ENCODE measurements at places on chromosomes 12 and 14. TPM values are rescaled to one million over a fixed set of nuclear protein-coding genes. Genes with fewer than 3 reads are reported as not detected.

DNA sequence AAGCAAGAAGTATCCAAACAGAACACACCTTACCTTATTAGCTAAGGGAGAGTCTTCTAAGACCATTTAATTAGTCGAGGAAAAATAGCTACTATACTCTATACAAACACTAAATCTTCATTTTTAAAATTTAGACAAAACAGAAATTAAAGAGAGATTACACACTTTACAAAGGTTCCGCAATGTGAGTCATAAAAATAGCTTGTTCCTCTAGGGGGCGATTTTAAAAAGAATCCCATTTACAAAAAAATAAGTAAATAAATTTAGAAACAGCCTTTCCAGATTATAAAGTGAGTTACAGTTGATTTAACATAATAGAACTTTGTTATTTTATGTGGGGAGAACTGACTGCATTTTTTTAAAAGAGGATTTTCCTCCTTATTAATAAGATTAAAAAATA lies 201.6 kb downstream of the PAX9 start:
- no peak for DNase-seq

DNA sequence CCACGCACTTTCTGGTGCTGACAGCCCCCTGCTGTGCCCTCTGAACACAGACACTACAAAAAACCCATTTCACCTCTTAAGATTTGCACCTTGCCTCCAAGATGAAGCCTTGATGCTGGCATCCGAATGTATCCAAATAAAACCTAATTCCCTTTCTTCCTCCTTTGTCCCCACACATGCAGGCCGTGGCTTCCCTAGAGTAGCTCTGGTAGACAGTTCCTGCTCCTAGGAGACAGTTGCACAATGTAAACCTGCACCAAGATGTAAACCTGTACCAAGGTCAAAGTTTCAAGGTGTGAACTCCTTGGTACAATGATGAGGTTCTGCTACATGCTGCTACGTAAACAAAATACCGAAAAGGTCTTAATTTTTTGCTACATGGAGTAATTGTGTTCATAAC lies 625 bp upstream of the ABHD12B start:
- DNase-seq: no peak

DNA sequence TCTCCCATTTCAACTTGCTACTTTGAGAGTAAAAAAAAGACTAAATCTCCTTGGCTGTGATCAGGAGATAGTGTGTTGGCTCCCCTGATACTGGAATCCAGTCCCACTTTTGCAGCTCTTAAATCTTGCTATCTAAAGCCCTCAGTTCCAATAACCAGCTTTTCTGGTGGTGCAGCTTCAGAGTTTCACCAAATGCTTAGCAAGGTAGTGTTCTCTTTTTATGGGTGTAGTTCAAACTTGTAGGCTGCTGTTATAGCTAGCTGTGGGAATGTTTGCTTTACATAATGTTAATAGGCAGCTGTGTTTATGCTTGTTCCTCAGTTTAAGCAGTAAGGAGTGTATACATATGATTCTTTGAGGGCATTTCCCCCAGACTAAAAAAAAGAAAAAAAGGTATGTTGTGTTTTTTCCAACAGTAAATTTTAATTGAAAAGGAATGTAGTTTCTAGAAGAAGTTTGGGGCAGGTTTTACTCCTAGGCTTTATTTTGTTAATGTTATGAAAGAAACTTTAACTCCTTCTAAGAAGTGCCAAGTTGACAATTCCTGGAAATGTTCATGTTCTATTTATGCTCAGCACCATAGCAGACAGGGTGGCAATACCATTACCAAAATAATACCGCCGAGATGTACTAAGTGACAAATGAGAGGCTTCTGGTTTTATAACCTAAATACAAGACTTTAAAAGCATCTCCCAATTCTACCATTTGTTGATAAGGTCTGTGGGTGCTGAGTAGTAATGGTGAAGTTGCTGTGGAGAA lies 12.1 kb downstream of the CRADD start:
- no peak for DNase-seq

DNA sequence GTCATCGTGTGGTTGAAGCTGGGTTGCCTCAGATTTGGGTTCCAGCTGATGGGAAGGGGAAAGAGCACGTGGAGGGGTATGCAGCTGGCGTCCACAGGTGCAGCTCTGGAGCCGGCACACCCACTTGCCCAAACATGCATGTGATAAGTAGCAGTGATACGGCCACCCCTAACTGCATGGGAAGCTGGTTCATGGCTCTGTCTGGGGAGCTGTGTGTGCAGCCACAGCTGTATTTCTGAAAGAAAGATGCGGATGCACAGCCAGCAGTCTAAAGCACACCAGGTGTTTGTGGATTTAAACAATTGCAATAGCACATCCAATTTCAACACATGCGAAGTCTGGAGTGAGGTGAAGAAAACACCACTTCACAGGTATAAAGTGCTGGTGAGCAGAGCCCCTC lies 181.4 kb downstream of the EFCAB11 start:
- no peak for DNase-seq

GRCh38 chr12:65279369-65280112 lies 1.1 kb downstream of the MSRB3 start:
- no peak for DNase-seq

DNA sequence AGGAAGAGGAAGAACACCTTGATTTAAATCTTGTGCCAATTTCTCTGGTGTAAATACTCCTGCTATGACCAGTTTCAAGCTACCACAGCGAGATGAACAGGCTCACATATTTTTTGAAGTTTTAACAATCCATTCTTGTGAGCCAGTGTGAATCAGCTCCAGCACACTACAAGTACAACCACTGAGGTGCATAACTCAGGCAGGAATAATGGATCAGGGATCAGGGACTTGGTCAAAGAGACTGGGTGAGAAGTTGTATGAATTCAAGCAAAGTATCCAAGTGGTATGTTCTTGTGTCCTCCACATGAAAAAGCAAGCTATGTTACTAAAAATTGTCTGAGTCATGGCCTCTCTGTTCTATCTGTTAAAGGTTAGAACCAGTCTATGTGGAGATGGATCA lies 35.2 kb upstream of the KITLG start:
- DNase-seq: no peak

- no peak for DNase-seq
Measured at GRCh38 chr14:34067587-34067986, 116.7 kb upstream of the EGLN3 start.

- no peak for DNase-seq
Measured at GRCh38 chr14:65164825-65165135, 62.5 kb upstream of the MAX start.

DNA sequence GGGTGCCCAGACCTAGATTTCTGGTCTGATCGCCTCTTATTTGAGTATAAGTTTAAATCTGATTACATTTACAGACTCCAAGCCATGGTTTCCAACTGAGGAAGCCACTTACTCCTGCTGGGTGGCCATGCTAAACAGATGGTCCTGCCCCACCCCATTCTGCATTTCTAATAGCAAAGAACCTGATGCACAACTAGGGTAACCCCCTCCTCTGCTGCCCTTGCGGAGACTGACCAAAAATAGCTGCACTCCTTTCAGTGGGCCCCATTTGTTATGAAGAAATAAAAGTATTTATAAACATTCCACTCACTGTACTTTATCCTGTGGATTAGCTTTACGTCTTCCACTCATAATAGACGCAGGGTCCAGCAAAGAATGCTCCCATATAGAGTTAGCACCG lies 6.8 kb downstream of the GIT2 start:
- DNase-seq: no peak

DNA sequence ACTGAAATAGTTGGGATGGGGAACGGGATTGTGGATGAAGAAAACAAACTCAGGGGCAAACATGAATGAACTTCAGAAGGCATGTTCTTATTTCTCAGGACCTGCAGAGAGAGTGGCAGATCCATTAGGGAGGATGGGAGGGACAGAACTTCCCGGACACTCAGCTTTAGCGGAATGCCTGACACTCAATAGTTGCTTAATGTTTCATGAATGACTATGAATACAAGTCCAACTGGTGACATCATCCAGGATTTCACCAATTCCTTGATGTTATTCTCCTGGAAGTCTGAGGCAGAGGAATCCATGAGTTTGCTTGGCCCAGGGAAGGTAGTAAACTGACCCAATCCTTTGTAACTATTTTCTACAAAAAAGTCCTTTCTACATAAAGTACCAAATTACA lies 37.8 kb upstream of the LRRC10 start:
- no peak for DNase-seq

DNA sequence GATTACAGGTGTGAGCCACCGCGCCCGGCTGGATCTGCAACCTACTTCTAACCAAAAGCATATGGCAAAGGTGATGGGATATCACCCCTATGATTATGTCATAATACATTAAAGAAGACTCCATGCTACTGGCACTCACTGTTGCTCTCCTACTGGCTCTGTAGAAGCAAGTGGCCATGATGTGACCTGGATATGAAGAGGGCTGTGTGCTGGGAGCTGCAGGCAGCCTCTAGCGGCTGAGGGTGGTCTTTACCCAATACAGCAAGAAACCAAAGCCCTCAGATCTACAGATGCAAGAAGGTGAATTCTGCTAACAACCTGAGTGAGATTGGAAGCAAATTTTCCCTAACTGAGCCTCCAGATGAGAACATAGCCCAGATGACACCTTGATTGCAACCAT lies 34.2 kb upstream of the TRIM9 start:
- DNase-seq: no peak

DNA sequence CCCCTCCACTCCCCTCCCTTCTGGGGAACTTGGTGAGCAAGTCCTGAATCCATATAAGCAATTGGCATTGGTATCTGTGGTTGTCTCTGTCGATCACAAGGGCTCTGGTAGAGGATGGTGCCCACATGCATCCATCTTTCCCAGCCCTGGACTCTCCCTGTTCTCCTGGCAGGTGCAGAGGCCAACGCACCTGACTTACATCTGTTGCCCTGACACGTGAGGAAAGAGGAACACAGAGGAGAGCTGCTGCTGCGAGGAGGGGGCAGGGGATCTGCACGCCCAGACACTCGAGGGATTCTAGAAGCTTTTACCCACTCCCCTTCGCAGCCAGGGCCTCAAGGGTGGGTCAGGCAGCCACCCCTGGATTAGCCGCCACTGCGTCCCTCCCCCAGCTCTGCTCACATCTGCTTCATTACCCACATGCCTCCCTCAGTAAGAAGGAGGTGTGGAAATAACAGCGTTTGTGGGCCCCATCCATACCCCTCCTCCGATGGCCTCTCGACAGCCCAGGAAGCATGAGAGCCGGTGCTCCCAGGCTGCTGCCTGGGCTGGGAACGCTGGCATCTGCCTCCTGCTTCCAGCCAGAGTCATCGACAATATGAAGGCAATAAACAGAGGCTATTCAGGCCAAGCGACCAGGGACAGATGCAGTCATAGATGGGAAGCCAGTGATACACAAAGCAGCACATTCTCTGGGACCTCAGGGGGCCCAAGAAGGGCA lies 56.5 kb downstream of the KDM2B start:
- no peak for DNase-seq

GRCh38 chr12:47078086-47078395 lies 1.4 kb upstream of the PCED1B start:
- DNase-seq: no peak

DNA sequence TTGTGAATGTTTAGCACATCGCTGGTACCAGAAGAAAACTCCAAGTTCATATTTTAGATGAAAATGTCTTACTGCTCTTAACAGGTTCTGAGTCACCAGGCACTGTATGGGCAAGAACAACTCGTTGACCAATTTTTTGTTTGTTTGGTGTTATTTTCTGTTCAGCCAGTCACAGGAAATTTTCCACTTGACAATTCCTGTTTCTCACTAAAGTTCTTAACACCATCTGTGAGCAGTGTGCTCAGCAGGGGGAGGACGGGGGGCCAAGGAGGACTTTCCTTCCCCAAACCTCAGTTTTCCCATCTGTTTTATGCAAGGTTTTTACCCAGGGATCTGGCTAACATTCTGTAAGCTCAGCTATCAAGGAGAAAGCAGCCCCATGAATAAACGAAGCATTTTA lies 3.0 kb downstream of the NUAK1 start:
- no peak for DNase-seq

DNA sequence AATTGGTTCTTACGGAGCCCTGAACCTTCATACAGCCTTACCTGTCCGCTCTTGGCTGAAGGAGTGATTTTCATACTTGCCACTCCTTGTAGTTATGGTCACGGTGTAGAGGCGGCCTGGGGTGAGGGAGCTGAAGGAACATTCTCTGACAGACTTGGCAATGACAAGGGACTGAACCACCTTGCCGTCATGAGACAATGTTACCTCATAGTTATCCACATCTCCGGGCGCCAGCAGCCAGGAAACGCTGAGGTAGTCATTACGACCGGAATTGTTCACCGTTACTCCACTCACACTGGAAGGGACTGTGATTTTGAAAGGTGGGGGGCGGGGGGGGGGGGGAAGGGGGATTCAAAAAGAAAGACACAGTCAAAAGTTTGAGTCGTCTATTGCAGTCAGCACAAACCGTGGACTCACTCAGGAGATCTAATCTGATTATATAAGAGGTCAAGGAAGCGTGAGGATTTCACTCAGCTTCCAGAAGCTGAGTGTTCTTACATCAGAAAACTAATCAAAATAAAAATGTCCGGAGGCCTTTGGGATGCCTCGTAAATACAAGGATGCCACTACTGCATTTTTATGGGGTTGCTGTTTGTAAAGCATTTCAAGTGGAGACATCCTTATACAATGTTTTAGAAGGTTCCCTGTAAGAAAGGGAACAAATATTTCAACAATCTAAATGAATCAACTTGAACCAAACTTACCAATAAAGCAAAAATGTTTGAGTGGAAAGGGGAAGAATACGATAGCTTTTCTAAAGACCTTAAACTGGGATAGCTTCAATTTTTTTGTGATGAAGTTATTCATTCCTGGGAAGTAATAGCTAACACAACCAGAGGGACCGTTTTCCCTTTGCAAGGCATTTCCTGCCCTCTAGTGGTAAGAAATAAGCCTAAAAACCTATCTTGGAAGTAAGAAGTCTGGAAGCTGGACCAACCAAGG lies 60.6 kb downstream of the PTPRB start:
- DNase-seq: no peak

DNA sequence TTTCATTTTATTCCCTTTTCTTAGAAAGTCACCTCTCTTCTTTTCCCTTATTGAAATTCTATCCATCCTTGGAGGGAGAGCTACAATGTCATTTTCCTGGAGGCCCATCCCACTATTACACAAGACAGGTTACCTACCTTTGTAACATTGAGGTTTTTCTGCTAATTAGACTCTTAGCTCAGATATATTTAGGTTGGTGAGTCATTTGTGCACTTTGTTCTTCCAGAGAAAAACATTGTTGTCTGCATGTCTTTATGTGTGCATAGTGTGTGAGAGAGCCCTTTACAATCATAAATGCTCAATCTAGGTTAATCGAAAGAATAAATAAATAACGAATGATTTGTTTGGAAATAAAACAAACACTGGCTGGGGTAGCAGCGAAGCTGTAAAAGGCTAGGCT lies 191.8 kb downstream of the DACT1 start:
- DNase-seq: no peak

- DNase-seq: peak; percentile 49
Measured at GRCh38 chr14:100535287-100536120, 51.7 kb downstream of the BEGAIN start.

Gene AMIGO2
- 1.8 TPM for total RNA-seq

Gene PDE3A
- 0.79 TPM for total RNA-seq

Gene CELA1
- not detected for total RNA-seq

Gene MSI1
- 0.06 TPM for total RNA-seq

Gene HCAR1
- not detected for total RNA-seq

Gene FAIM2
- not detected for total RNA-seq

Gene BRF1
- total RNA-seq: 15.6 TPM

Gene RPL10L
- not detected for total RNA-seq

Gene CLEC4E
- 1.1 TPM for total RNA-seq

Gene COCH
- 0.60 TPM for total RNA-seq

Gene GUCY2C
- 0.10 TPM for total RNA-seq

Gene WNT5B
- 0.43 TPM for total RNA-seq

Gene DNAJC22
- total RNA-seq: 45.0 TPM

Gene PRKAG1
- total RNA-seq: 31.9 TPM

Gene ANKLE2
- total RNA-seq: 17.6 TPM

All from right lobe of liver (tissue), 6 donors.